ENCODE measurements at places on chromosomes 2 and 18.

DNA sequence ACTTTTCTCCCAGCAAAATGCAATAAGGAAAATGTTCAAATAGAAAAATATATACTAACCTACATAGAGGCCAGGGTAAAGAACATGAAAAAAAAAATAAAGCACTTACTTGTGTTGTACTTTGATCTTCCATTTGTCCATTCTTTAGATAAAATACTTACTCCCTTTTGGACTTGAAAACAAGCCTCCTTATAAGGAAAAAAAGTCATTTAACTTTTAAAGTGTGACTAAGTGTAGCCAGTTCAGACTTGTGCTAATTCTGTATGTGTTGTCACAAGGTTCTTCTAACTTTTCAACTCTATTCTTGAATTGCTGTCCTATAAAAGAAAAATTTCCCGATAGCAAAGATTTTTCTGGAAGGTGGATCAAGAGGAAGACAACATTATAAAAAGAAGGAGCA is 23.2 kb downstream of the SLC40A1 start:
- DNase-seq: no peak

DNA sequence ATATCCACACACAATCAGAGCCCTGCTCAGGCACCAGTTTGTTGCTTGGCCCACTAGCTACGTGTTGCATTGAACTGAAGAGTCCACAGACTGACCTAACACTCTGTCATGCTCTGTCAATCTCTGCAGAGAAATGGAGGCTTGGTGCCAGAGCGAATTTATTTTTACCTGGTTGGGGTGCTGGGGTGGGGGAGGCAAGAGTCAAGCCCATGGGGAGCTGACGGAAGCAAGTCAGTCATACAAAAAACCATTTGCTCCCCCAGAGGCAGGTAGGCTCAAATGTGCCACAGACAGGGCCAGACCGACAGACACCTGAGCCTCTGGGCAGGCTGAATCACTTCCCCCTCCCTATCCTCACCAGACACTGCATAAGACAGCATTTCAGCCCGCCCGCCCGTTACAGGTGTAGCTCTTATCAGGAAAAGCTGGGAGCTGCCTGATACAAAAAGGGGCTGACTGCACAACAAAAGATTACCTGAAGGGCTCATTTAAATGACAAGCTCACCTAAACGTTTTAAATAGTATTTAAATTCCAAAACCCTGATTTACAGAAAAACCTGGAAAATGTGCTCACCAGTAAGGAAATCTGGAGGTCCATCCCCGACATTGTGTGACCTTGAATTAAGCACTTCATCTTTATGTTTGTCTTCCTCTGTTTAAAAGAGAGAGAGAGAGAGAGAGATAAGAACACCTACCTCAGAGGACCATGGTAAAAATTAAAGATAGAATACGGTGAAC is 2.1 kb upstream of the PCBP1 start:
- no peak for DNase-seq

DNA sequence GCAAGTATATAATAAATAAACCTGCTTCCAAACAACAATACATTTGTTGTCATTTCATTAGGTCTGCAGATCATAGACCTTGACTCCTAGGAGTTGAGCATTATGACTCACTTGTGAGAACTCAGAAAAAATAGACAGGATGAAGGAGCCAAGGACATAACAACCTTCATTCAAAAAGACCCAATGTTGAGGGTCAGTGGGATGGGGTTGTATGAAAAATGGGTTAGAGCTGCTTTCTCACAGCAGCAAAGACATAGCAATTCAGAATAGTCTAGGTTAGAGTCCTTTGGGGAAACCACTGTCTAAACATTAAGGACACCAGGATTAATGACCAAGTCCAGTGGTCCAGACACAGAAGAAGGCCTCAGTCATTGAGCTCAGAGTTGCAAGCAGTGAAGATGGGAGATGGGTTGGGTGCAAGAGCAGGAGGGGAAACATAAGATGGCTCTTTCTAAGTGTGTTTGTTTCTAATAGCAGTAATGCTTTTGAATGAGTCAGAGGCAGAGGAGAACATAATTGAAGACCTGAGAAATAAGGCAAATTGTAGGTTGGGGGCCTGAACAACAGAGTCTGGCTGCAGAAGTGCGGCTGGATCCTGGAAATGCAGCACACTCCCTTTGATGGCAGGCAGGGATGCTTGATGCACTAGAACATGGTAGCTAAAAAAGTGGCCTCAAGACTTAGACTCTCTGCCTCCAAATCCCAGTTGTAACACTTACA is 3.7 kb upstream of the SERPINB10 start:
- no peak for DNase-seq

- no peak for DNase-seq
Observed at GRCh38 chr2:233235977-233236376, 15.5 kb upstream of the ATG16L1 start.

- no peak for DNase-seq
Observed at GRCh38 chr2:105395691-105396090, 3.2 kb downstream of the FHL2 start.

GRCh38 chr2:228432116-228432515 is 250.6 kb upstream of the SPHKAP start:
- DNase-seq: no peak

- no peak for DNase-seq
Observed at GRCh38 chr2:11799826-11800225, 53.4 kb downstream of the LPIN1 start.

DNA sequence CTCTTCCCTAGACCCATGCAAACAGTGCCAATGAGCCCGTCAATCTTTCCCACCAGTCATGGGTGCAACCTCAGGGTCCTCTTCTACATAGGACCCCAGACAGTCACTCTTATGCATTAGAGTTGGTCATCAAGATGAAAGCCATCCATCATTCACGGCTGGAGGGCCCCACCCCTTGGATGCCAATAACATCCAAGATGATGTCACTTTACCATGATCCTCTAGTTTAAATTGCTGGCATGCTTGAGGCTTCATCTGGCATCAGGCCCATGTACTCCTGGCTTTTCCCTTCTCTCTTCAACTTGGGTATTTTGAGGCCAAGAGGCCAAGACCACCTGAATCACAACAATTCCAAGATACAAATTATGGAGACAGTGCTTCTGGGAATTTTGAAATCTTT is 91.1 kb upstream of the MAPK4 start:
- no peak for DNase-seq

- no peak for DNase-seq
Observed at GRCh38 chr2:121237980-121238665, 46.9 kb downstream of the TFCP2L1 start.

- no peak for DNase-seq
Observed at GRCh38 chr2:241854342-241855244, 4.1 kb downstream of the PDCD1 start.

GRCh38 chr2:128343459-128343858 is 24.8 kb upstream of the HS6ST1 start:
- no peak for DNase-seq

DNA sequence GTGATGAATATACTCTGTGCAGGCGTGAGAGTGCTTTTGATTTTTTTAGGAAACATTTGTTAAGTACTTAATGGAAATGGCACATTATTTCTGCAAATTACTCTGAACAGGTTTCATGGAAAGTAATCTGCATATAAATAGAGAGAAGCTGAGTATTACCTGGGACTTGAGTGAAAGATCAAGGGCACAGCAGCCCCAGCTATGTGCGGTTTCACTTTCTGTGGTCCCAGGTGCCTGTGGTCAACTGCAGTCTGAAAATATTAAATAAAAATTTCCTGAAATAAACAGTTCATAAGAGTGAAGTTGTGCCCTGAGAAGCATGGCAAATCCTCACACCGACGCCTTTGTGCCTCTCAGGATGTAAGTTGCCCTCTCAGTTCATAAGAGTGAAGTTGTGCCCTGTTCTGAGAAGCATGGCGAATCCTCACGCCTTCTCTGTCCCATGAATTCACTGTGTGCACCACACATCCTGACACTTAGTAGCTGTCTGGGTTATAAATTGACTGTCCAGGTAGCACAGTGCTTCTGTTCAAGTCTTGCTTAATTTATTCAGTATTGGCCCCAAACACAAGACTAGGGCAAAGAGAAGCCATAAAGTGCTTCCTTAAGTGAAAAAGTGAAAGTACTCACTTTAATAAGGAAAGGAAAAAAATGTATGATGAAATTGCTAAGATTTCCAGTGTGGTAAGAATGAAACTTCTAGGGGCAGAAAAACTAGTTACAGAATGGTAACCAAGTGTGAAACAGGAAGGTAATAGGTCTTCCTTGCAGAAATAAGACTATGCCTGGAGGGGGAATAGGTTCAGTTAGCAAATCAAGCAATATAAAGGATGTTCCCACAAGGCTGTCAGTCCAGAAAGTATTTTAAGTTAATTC is 4.3 kb upstream of the SNTG2 start:
- DNase-seq: no peak

DNA sequence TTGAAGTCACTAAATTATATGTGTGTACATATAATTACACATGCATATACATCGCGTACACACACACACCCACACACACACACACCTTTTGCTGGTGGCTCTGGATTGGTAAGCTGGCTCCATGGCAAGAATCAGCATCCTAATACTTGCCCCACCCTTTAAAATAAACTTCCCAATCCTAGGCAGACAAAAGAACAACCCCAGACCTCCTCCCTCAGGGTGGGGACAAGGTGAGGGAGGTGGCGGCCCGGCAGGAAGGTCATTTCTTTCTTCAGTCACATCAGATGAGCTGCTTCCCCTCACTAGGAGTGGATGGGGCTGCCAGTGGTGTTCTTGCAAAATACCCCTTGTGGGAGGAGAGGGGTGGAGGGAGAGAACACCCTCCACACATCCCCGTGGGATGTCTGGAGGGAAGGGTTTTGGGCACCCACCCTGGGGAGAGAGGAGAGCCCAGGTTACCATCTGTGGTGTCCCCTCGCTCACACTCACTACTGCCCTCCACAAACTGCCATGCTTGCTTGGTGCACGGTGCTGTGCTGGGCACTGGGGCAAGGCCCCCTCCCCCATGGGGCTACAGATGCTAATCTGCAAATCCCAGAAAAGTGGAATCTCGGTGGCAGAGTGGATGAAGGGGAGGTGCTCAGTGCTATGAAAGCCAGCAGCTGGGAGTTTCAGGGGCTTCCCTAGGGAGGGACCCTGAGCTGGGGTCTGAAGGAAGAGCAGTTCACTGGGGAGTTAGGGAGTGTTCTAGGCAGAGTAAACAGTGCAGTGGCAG is 64.0 kb downstream of the ODC1 start:
- no peak for DNase-seq

DNA sequence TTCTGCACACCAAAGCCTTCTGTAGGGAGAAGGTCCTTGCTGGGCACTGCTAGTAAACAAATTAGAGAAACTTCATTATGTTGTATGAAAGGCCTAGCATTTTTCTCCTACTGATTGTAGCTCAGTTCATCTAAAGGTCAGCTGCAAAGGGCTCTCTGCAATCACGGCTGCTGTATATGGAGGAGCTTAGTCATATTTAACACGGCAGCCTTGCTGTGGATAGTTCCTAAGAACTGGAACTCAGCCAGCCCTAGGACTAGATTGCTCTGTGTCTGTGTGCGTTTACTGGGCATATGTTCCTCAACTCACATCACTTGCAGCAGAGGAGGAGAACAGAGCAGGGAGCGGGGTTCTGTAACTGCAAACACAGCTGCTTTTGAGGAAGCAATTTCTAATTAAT is 1103.9 kb upstream of the KLHL29 start:
- DNase-seq: peak; percentile 95

GRCh38 chr2:9720352-9721093 is 89.7 kb upstream of the YWHAQ start:
- no peak for DNase-seq

DNA sequence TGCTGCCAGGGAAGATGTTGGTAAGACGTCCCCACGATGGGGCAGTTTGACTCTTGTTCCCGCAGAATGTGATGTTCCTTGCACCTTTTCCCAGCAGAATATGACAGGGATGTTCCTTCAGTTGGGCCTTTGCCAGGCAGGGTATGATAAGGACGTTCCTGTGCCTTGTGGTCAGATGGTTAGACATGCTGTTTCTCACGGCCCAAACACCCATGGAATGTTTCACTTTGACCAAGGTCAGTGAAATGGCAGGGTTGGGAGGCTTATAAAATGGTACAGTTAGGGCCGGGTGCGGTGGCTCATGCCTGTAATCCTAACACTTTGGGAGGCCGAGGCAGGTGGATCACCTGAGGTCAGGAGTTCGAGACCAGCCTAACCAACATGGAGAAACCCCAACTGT is 40.3 kb upstream of the YPEL5 start:
- no peak for DNase-seq

DNA sequence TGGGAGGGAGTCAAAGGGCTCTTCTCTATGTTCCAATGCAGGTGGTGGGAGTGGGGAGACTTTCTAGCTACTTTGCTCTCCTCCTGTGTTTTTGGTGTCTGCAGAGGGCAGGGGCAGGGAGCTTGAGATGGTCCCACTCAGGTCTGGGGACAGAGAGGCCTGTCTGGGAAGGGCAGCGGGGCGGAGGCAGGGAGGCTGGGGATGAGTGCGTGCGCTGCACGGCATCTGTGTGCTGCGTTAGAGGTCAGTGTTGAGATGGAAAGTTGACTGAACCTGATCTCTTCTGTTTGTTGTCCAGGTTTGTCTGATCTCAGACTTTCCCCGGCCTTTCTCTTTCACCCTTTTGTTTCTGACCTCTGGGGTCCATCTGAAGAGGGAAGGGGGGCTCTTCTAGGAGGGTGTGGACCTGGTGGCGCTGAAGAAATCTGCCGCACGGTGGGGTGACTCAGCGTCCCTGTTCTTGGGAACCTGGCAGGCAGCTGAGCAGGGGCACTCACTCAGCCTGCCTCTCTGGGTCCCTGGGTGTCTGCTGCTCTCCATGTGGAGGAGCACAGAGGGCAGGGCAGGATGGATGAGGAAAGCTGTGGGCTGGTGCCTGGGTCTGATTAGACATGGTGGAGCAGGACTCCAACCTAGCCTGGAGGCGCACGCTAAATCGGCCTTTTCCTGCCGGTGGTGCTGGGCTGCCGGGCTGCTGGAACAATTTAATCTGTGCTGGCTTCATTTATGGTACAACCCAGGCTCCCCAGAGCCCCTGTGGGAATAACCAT is 24.1 kb downstream of the IGFBP2 start:
- DNase-seq: no peak

- DNase-seq: no peak
Observed at GRCh38 chr2:183868707-183869106, 729.6 kb upstream of the ZNF804A start.

GRCh38 chr2:71609441-71609840 is 156.1 kb downstream of the DYSF start:
- no peak for DNase-seq

DNA sequence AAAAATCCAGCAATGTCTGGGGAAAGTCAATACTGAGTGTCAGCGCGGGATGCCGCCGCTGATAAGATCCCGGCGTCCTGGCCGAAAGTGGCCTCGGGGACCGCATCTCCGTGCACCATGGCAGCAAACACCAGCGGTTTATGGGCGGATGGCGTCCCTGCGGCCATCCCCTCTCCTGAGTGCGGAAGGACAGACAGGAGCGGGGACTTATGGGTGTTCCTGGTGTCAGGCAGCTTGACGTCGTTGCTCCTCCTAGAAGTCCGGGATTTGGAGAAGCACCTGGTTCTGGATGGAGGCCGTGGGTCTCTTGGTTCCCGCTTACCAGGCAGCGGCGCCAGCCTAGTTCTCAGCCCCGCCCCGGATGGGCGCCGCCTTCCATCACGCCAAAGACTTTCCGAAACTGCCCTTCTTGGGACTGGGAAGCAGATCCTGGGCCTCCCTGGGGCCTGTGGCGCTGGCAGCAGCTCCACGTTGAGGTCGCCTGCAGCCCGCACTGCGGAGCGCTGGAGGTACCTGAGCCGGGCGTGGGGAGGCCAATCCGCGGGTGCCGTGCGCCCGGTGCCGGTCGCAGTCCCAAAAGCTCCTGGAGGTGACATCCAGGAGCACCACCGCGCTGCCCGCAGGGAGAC is 119.1 kb downstream of the CCDC74A start:
- DNase-seq: no peak
